Glutamatergic neuron (in vitro differentiated cells): ENCODE measurements at places on chromosomes 1 and 21.

GRCh38 chr1:206419250-206419649, 51.0 kb upstream of the IKBKE start:
- H3K4me1 ChIP-seq: peaks cover 5% of the 10 kb centered on the region
- no peaks in the 10 kb centered on the region for H3K36me3 ChIP-seq
- H3K27ac ChIP-seq: no peak overlapping the region
- no peaks in the 10 kb centered on the region for H3K27me3 ChIP-seq
- no peak overlapping the region for H3K4me3 ChIP-seq
- DNase-seq: no peak

GRCh38 chr21:46636550-46637285, 1.2 kb downstream of the PRMT2 start:
- no peaks in the 10 kb centered on the region for H3K36me3 ChIP-seq
- no peak for DNase-seq
- peak overlapping the region; percentile 92 for H3K4me3 ChIP-seq
- no peak overlapping the region for H3K27ac ChIP-seq
- H3K27me3 ChIP-seq: peaks cover 2% of the 10 kb centered on the region

GRCh38 chr21:38334866-38335265, 78.1 kb downstream of the KCNJ15 start:
- no peaks in the 10 kb centered on the region for H3K4me1 ChIP-seq
- no peaks in the 10 kb centered on the region for H3K27me3 ChIP-seq
- no peak overlapping the region for H3K27ac ChIP-seq
- DNase-seq: no peak

DNA sequence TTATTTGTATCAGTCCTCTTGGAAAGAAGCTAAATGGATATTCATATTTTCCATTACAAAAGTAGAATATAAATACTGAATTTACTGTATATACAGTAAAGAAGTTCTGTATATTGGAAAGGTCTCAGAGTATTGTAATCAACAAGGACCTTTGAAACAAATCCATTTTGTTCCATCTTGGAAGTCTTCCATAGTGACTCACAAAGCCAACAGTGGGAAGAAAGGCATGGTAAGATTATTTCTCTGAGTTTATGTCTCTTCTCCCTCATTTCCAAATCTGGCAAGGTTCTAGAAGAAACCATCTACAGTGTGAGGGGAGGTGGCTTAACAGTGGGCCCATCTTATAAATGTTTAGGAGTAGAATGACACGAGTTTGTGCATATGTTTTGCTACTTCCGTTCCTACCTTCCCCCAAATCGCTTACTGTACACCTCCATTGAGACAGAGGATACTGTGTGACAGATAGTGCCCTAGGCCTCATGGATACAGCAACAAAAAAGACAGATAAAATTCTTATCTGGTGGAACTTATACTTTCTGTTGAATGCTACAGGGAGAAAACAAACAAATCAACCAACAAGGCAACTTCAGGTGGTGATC, 22.1 kb upstream of the SSX2IP start:
- DNase-seq: no peak
- H3K4me1 ChIP-seq: peaks cover 14% of the 10 kb centered on the region
- no peaks in the 10 kb centered on the region for H3K27me3 ChIP-seq
- H3K27ac ChIP-seq: no peak overlapping the region
- H3K36me3 ChIP-seq: no peaks in the 10 kb centered on the region

GRCh38 chr1:245500546-245500945, 345.8 kb downstream of the KIF26B start:
- H3K4me3 ChIP-seq: no peak overlapping the region
- H3K27ac ChIP-seq: no peak overlapping the region
- H3K36me3 ChIP-seq: no peaks in the 10 kb centered on the region
- no peaks in the 10 kb centered on the region for H3K4me1 ChIP-seq
- no peaks in the 10 kb centered on the region for H3K27me3 ChIP-seq

DNA sequence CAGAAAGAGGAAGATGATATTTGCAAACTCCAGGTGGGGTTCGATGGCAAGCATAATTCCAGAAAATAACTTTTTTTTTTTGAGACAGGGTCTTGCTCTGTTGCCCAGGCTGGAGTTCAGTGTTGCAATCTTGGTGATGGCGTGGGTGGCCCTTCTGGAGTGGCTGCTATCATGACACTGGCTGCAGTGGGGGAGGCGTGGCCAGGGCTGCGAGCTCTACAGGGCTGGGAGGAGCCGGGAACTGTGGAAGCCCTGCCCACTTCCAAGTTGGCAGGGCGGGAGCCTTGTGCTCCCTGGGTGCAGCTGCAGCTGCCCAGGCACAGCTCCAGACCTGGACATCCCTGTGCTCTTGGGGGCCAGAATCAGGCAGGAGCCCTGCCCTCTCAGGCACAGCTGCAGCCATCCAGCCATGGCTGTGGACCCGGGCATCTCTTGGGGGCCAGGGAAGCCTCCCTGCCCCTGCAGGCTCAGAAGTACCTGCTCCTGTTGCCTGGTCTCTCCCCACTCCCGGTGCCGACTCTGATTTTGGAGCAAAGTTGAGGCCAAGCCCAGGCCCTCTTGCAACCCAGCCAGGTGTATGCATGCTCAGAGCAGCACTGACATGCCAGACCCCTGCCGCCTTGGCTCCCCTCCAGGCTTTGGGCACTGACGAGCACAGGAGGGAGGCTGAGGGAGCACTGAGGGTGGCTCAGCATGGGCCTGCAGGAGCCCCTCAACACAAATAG, 7.2 kb upstream of the BCL10 start:
- no peak overlapping the region for H3K4me3 ChIP-seq
- DNase-seq: no peak
- H3K36me3 ChIP-seq: no peaks in the 10 kb centered on the region
- H3K4me1 ChIP-seq: no peaks in the 10 kb centered on the region
- peaks cover 1% of the 10 kb centered on the region for H3K27me3 ChIP-seq

DNA sequence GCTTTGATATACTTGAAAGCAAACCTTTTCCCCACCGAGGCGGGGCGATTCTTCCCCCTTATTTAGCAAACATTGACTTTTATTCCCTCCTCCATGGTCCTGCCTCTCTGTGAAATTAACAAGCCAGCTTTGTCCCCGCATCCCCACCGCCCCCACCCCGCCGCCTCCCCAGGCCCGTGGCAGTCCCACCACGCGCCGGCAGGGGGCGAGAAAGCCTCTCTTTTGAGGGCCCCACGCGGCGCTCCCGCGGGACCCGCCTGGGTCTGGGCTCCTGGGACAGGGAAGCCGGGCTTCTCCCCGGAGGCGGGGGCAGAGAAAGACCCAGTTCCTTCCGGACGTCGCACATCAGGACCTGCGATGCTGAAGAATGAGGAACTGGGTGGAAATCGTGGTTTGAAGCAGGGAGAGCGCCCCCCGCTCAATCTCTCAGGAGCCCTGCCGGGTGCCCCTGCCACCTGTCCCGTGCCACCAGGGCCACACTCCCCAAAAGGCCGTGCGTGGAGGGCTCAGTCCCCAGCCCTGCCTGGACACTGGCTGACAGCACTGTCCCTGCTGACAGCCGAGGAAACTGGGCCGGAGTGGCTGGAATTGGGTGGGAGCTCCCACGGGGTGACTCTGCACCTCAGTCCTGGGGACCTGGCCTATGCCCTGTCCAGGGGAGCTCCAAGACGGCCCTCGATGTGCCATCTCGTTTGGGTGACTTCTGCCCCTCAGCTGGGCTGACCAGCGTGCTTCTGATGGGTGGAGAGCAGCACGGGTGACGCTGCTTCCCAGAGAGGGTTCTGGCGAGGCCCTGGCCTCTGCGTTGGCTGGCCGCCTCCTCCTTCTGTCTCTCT, 8.6 kb upstream of the ACTRT2 start:
- no peak overlapping the region for H3K4me3 ChIP-seq
- H3K27ac ChIP-seq: no peak overlapping the region
- peaks cover 4% of the 10 kb centered on the region for H3K27me3 ChIP-seq
- no peaks in the 10 kb centered on the region for H3K4me1 ChIP-seq
- peak; percentile 64 for DNase-seq
- H3K36me3 ChIP-seq: peaks cover 13% of the 10 kb centered on the region

DNA sequence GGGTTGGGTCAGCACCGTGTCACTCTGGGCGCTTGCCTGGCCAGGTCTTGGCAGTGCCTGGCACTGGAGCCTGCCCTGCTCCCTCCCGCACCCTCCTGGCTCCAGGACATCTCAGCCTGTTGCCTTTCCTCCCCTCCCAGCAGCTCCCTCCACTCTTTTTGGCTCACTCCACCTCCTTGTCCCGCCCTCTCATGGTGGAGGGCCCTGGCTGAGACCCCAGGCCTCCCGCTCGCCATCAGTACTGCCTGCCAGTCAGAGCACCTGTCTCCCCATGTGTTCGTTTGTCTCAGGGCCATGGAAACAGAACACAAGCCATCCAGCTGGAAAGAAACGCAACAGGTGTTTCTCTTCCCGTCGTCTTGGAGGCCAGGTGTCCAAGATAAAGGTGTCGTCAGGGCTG, 61.0 kb downstream of the B3GALT5 start:
- no peak for DNase-seq
- no peaks in the 10 kb centered on the region for H3K36me3 ChIP-seq
- H3K27me3 ChIP-seq: peaks cover 3% of the 10 kb centered on the region
- peaks cover 3% of the 10 kb centered on the region for H3K4me1 ChIP-seq
- H3K4me3 ChIP-seq: no peak overlapping the region

DNA sequence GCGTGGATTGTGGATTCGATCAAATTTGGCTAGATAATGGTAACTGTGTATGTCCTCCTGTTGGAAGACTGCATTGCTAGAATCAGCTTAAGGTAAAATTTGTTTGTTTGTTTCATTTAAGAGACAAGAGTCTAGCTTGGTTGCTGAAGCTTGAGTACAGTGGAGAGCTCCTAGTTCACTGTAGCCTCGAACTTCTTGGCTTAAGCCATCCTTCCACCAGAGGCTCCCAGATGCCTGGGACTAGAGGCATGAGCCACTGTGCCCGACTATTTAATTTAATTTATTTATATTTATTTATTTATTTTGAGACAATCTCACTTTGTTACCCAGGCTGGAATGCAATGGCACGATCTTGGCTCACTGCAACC, 1.5 kb downstream of the PHACTR4 start:
- H3K27me3 ChIP-seq: peaks cover 4% of the 10 kb centered on the region
- H3K4me3 ChIP-seq: peak overlapping the region; percentile 93
- H3K27ac ChIP-seq: peak overlapping the region; percentile 97

DNA sequence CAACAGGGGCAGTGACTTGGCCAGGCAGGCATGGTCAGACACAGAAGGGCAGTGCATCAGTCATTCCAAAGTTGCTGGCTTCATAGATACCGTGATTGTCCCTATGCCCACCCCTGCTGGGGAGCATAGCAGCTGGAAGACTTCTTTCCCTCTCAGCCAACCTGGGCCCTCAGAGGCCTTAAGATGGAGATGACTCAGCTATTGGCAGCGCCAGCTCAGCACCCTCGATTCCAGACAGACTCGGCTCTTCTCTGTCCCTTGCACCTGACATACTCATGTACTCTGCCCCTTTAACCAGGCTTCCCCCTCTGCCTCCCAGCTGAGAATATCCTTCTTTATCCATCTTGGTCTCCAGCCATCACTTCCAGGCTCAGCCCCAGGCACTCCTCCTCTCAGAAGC, 16.8 kb downstream of the SLAMF8 start:
- H3K27ac ChIP-seq: no peak overlapping the region
- no peaks in the 10 kb centered on the region for H3K27me3 ChIP-seq
- no peak overlapping the region for H3K4me3 ChIP-seq
- DNase-seq: no peak
- peaks cover 2% of the 10 kb centered on the region for H3K4me1 ChIP-seq

DNA sequence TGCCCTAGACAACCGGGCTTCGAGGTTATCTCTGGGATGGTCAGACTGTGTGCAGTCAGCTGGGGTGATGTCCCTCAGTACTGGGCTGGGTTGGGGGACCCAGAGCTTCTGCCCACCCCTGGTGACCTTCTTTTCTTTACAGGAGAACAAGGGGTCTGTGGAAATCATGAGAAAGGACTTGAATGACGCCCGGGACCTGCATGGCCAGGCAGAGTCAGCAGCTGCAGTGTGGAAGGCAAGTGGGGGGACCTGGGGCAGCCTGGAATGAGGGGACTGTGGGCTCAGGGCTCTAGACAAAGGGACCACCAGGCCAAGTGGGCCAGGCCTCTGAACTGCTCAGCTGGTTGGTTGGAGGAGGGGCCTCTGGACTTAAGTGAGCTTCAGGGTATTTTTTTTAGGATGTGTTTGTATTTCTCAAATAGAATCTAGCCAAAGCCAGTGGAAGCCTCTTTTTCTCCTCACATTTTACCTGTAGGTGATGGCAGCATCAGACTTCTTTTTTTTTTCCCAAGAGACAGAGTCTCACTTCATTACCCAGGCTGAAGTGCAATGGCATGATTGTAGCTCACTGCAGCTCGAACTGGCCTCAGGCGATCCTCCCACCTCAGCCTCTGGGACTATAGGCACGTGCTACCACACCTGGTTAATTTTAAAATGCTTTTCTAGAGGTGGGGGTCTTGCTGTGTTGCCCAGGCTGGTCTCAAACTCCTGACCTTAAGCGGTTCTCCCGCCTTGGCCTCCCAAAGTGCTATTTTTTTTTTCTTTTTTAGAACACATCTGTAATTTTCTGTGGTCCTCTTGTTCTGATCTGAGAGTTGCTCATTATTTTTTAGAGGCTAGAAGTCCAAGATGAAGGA, 1.9 kb downstream of the RNF187 start:
- H3K27me3 ChIP-seq: peaks cover 5% of the 10 kb centered on the region
- H3K4me3 ChIP-seq: peak overlapping the region; percentile 88
- DNase-seq: no peak
- H3K36me3 ChIP-seq: peaks cover 5% of the 10 kb centered on the region
- H3K27ac ChIP-seq: peak overlapping the region; percentile 95
